ENCODE measurements at places on chromosomes 4 and X.

DNA sequence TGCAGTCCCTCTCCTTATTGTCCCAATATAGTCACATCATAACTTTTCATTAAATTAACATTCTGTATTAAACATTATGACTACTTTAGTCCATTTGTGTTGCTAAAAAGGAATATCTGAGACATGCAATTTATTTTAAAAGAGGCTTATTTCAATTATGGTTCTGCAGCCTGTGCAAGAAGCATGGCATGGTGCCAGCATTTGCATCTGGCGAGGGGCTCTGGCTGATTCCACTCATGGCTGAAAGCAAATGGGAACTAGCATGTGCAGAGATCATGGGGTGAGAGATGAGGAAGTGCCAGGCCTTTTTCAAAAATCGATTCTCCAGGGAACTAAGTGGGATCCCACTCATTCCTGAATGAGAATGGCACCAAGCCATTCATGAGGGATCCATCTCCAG lies 476.3 kb upstream of the RPS6KA3 start:
- DNase-seq, result no peak

DNA sequence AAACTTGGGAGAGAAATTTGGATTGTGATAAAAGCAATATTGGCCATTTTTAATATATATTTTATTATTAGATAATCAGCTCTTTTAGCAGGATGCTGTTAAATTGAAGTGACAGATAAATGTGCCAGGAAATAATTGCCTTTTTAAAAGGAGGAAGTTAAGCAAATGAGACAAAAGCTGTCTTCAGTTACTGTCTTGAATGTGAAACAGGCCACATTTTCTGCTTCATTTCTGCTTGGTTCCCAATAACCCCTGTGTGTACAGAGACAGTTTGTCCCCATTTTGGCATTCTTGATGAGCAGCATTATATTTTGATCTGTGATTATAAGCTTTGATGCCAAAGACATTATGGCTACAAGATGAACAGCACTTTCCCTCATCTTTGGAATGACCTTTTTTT lies 953 bp downstream of the EPGN start:
- no peak for DNase-seq

- no peak for DNase-seq
These were observed 128.9 kb upstream of the LIMCH1 start for GRCh38 chr4:41408859-41409593.

DNA sequence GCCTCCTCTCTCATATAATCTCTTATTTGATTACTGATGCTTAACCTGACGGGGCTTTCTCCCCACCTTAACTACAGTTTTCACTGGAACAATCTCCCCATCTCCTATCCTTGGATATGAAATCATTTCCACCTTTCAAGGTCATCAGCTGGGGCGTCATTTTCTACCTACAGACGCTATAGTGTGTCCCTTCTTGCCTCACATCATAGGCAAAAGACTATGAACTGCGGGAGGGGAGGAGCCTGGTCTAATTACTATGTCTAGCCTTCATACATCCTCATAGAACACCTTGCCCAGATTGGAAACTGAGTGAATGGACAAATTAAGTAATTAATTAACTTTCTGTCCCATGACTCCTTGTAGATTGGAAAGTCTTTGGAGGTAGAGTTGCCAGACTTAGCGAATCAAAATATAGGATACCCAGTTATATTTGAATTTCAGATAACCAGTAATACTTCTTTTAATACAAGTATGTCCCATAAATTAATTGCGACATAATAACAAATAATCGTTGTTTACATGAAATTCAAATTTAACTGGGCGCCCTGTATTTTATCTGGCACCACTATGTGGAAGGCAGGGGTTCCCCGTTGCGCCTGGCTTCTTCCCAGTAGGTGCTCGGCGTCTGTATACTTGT lies 752 bp upstream of the ATP6AP2 start:
- no peak for DNase-seq

GRCh38 chrX:120452131-120452530 lies 17.0 kb downstream of the LAMP2 start:
- DNase-seq, result no peak

- DNase-seq, result no peak
These were observed 134.2 kb downstream of the PTTG2 start for GRCh38 chr4:38094419-38094818.

GRCh38 chr4:153137159-153137558 lies 67.1 kb upstream of the TRIM2 start:
- DNase-seq, result peak; percentile 79

- DNase-seq, result no peak
These were observed 78.6 kb upstream of the LDB2 start for GRCh38 chr4:16977081-16977480.

All from aorta (tissue), 5 donors.